Natural killer cell (primary cell): ENCODE measurements at places on chromosomes 5 and 9. TPM values are rescaled to one million over a fixed set of nuclear protein-coding genes. Genes with fewer than 3 reads are reported as not detected.

The TNIP1 gene
- total RNA-seq, result 180 TPM

DNA sequence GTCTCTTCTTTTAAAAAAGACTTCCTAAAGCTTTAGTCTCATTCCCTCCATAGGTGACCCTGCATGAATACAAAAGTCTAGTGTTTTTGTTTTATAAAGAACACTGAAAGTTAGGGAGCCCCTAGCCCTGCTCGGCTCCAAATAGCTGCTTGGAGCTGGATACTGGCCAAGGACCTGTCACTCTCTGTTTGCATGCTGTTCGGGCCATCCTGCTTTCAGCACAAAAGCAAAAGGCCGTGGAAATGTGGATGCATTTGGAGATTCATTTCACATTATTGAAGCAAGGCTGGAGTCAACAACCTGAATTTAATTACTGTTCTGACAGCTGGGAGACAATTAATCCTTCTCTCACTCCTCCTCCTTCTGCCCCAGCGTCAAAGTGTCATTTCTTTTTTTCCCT lies 151.7 kb upstream of the NMUR2 start:
- H3K27ac ChIP-seq, result no peak overlapping the region
- no peaks in the 10 kb centered on the region for H3K36me3 ChIP-seq
- H3K4me3 ChIP-seq, result no peak overlapping the region
- no peaks in the 10 kb centered on the region for H3K4me1 ChIP-seq
- no peaks in the 10 kb centered on the region for H3K27me3 ChIP-seq

DNA sequence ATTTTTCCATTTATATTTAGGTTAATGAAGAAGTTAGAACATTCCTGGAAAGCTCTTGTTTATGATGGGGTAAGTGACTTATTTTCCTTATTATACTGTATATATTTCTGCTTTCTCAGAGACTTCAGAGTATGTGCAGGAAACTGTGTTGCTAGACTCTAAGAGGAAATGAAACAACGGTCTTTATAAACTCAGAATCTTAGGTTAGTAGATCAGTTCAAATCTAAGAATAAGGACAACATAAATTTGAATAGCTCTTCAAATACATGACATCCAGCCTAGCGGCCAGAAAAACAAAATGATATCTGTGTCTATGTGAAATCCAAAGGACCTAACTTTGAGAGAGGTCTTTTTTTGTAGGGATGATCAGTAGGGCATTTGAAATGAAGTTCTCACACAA lies 94.3 kb downstream of the PRKACG start:
- no peak for DNase-seq
- no peaks in the 10 kb centered on the region for H3K27me3 ChIP-seq
- no peak overlapping the region for H3K4me3 ChIP-seq
- no peak overlapping the region for H3K27ac ChIP-seq
- H3K36me3 ChIP-seq, result no peaks in the 10 kb centered on the region
- no peaks in the 10 kb centered on the region for H3K4me1 ChIP-seq

DNA sequence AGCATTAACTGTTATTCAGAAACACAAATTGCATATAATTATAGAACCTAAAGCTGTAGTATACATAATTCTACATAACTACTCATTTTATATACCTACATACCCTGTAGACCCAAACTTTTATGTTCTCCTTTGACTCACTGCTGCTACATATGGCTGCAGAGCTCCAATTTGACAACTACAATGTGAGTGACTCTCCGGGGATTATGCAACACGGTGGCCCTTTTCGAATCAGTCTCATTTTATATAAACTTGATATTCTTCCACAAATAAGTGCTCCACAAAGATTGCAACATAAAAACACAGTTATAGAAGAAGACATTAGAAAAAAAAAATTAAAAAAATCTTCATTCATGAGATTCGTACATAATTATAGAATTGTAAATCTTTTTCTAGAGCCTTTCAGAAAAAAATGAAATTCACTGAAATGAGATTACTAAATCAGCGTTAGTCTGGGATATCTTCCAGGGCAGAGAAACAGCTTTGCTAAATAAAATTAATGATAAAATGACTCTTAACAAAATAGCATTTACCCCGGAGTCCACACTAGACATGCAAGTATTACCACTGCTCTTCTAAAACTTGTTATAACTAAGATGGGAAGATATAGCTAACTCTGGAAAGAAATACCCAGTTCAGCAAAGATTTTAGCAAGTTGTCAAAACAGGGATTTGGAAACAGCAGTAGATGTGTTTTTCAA lies 52.6 kb downstream of the SRFBP1 start:
- H3K4me1 ChIP-seq, result no peaks in the 10 kb centered on the region
- no peaks in the 10 kb centered on the region for H3K27me3 ChIP-seq
- no peak overlapping the region for H3K27ac ChIP-seq
